ENCODE measurements at places on chromosomes 4 and X. TPM values are rescaled to one million over a fixed set of nuclear protein-coding genes. Genes with fewer than 3 reads are reported as not detected.

DNA sequence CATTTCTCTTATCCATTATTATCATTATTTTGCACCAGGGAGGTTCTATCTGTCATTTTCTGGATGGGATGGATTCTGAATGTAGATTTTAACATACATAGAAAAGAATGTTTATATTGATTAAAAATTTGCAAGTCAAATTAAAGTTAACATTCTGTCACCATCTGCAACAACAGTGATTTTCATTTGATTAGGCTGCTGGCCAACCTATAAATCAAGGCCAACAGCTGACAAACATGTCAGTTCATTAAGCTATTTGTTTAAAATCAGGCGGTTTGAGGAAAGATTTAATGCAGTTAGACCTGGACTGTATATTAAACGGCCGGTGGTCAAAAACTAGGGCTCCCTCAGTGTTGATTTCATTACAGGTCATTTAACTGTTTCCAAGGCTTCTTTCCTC, 109.5 kb upstream of the CBR4 start:
- no peak for DNase-seq

GRCh38 chr4:181870326-181870725, 372.9 kb upstream of the TENM3 start:
- no peak for DNase-seq

GRCh38 chr4:38639242-38639641, 24.8 kb upstream of the KLF3 start:
- DNase-seq, result no peak

SORCS2 gene
- total RNA-seq, result 0.07 TPM

F8A3 gene
- total RNA-seq, result 0.24 TPM

DNA sequence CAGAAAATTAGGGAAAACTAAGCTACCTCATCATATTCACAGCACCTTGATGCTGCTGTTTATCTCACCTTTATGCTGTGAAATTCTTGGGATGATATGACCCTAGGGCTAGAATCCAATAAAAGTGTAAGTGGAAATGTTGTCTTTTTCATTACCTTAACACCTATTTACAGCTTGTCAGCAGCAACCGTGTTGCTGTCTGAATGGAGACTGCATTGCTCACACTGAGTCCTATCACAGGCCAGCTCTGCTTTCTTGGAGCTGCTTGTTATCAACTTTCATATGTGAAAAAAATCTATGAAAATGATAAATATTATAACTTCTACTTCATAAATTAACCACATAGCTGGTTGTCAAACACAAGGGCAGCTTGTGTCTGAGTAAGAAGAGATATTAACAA, 789.5 kb downstream of the TECRL start:
- no peak for DNase-seq

- no peak for DNase-seq
Measured at GRCh38 chr4:102388611-102389010, 43.3 kb upstream of the SLC39A8 start.
